ENCODE measurements at places on chromosomes 6 and 20.

DNA sequence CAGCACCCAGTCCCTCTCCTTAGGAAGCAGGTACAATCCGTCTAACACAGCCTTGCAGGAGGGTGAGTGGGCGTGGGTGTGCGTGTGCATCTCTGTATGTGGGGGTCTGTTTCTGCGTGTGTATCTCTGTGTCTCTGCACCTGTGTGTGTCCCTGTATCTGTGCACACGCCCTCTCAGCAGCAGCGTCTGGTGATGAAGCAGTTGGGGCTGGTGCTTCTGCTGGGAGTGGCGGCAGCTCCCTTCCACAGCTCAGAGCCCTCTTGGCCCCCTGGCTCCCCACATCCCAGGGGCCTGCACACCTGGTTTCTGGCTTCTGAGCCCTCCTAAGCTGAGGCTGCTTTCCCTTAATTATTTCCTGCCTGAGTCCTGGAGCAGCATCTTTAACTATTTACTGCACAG is 49.5 kb upstream of the CCDC167 start:
- no peak for DNase-seq

DNA sequence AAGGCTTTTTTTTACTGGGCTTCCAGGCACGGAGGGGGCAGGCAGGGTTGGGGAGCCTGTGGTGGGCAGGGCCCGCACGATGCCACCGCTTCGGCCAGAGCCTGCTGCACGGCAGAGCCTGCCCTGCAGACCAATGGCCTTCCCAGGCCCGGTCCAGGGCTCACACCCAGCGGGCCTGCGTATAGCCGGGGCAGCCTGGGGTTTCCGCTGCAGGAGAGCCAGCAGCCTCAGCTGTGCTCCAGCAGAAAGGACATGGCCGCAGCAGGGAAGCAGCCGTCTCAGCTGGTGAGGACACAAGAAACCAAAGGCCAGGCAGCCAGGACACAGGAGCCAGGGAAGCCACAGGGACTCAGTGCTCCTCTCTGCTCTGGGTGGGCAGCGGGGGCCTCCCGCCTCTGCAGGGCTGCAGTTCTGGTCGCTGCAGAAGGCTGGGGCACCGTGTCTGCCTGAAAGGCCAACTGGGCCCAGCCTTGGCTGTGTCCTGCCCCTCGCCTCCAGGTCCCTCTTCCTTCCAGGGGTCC is 90.6 kb downstream of the TTLL2 start:
- no peak for DNase-seq

- DNase-seq: no peak
Observed at GRCh38 chr6:24646771-24647170, 780 bp upstream of the KIAA0319 start.

DNA sequence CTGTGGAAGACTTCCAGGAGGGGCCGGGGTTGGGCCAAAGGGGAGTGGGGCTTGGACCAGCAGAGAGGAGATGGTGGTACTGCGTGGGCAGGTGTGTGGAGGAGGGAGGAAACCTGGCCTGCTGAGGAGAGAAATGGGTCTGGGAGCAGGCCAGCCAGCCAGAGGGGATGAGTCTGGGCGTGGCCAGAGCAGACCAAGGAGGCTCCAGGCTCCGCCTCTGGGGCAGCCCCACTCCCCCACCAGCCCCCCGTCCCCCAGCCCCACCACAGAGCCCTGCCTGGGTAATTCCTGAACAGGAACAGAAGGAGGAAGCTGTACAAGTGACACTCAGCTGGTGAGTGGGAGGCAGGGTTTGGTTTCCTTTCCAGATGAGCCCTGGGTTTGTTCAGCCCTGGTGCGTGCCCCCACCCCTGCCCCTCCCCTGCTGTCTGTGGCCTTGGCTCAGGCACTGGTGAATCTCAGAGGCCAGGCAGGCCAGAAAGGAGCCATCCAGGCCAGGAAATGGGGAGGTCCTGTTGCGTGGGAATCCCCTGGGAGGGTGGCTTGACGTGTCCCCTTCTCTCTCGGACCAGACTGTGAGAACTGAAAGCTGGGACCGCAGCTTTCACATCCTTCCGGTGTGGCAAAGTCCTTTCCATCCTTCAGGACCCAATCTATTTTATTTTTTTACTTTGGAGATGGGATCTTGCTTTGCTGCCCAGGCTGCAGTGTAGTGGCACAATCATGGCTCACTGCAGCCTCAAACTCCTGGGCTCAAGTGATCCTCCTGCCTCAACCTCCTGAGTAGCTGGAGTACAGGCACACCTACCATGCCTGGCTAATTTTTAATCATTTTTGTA is 9.4 kb upstream of the SRC start:
- no peak for DNase-seq

- no peak for DNase-seq
Observed at GRCh38 chr20:32527447-32528055, 57.6 kb downstream of the NOL4L start.

- DNase-seq: no peak
Observed at GRCh38 chr20:38766071-38766470, 17.8 kb downstream of the ACTR5 start.

- DNase-seq: no peak
Observed at GRCh38 chr20:23126281-23127061, 40.3 kb upstream of the CD93 start.

- no peak for DNase-seq
Observed at GRCh38 chr20:38108438-38108985, 56.6 kb downstream of the TGM2 start.

DNA sequence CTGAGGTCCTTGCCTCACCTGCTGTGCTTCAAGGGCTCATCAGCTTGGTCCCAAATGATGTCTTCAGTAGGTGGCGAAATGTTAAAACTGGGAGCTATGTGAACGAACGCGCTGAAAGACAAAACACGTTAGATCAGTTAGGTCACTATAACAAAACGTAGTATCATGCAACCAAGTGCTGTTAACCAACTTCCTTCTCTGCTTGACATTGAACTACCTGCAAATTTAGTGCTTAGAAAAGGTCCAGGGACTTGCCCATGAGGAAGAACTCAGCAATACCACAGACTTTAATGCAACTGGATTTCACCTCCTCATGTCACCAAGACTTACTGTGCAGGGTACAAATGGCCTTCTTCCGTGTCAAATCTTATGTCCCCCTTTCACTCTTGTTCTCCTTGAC is 24.8 kb downstream of the BACH2 start:
- no peak for DNase-seq

- DNase-seq: no peak
Observed at GRCh38 chr6:35469751-35470662, 1.8 kb downstream of the RPL10A start.

DNA sequence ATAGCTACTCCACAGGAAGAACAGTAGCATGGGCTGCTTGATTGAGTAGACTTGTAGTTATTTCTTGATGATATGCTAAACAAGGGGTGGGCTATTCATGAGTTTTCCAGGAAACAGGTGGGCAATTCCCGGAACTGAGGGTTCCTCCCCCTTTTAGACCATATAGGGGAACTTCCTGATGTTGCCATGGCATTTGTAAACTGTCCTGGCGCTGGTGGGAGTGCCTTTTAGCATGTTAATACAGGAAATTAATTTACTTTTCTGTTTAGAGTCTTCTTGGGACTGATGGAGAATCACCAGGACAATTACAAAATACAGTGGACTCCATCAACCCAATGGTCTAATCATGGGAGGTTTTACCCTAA is 22.7 kb downstream of the CYP24A1 start:
- no peak for DNase-seq

- DNase-seq: no peak
Observed at GRCh38 chr6:36613200-36613995, 19.2 kb downstream of the SRSF3 start.

DNA sequence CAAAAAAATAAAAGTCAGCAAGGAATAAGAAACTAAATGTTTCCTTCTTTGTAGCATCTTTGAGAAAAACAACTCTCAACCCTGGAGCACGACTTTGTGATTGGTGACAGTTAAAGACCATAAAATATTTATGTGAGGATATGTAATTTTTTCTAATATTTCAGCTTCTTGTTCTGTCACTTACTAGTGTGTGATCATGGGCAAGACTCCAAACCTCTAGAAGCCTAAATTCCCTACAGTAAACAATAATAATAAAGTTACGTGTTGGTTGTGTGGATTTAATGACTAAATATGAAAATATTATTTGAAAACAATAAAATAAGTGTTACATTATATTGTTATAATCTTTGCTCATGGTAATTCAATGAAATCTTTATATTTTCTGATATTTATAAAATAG is 735.6 kb upstream of the MARCKS start:
- no peak for DNase-seq

- no peak for DNase-seq
Observed at GRCh38 chr6:7204726-7205125, 97.0 kb downstream of the RREB1 start.

DNA sequence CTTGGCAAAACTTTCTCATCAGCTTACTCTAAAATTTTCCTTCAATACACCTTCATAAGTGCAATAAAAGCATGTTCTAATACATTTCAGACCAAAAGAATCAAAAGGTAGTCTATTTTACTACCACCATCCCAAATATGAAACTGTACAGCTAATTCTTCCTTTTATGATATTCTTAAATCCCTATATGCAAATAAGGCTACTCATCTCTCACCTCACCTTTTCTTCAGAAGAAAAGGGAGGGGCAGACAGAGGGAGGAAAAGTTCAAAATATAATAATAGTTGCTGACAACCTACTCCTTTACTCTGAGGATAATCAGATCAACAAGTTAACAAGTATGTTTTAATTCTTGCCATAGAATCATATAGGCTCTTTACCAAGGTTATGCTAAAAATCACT is 7.4 kb downstream of the C6orf120 start:
- DNase-seq: no peak

- no peak for DNase-seq
Observed at GRCh38 chr20:23087587-23088251, 1.6 kb upstream of the CD93 start.

GRCh38 chr6:63882208-63882607 is 246.6 kb downstream of the PHF3 start:
- no peak for DNase-seq

DNA sequence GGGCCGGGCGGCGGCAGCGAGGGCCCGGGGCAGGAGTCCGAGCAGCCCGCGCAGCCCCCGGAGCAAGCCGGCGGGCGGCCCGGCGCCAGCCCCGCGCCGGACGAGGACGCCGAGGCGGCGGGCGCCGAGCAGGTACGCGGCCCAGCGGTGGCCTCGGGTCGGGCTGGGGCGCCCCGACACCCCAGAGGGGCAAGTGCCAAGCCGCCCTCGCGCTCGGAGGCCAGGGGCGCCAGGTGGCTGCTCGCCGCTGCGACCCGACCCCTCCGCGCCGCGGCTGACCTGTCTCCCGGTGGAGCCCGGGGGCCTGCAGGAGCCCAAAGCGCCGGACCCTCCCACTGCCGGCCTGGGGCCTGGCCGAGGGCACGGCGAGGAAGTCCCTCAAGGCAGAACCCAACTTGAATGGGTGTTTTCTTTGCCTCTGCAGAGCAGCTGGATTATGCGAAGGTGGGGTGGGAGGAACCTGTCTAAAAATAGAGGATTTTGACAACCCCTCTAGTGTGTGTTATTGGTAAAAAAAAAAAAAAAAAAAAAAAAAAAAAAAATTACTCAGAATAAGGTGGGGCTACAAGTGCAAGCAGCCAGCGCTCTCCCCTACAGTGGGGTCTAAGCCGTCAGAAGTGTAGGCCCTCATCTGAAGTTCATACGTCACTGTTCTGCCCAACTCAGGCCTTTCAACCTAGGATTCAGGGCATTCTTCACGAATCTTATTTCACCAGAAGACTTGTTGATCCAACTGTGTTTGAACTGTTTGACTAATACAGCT is 609 bp downstream of the OGFRL1 start:
- no peak for DNase-seq

DNA sequence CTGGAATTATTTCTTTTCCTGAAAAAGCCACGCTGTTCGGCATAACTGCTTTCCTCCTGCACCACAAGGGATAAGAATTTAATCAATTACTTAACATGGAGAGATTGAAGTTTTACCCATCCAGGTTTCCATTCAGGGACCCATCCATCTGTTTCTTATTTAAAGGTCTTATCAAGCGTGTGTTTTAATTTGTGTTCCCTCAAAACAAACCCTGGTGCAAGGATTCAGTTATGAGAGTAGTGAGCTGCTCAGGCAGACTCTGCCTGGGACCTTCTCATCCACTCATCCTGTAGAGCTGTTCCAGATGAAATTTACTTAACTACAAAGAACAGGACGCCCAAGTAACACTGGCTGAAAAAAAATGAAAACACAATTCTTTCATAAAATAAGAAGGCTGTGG is 97.8 kb downstream of the BANF2 start:
- no peak for DNase-seq

DNA sequence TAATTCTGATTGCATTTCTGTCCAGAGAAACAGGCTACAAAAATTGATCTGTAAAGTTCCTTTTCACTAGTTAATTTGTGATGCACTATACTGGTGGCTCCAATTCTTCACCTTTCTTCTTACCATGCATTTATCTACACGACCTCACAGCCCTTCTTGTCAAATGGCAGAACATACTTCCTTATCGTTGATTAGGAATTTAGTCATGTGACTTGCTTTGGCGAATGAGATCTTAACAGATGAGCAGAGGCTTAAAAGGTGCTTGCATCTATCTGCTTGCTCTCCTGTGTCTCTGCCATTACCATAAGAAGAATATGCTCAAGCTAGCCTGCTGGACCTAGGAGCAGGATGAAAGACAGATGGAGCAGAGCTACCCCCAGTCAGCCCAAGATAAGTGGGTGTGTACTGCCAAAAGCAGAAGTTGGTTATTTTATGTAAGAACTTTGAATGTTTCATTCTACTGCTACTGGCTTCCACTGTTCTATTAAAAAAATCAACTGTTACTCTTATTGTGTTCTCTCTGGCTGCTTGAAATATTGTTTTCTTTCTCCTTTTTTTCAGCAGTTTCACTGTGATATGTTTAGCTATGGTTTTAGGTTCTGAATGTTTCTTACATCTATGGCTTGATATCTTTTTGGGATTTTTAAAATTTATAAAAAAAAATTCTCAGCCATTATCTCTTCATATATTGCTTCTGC is 40.2 kb upstream of the RBM24 start:
- no peak for DNase-seq

- no peak for DNase-seq
Observed at GRCh38 chr20:38764567-38765318, 16.5 kb downstream of the ACTR5 start.

- DNase-seq: no peak
Observed at GRCh38 chr6:37242429-37243052, 15.0 kb upstream of the TBC1D22B start.

DNA sequence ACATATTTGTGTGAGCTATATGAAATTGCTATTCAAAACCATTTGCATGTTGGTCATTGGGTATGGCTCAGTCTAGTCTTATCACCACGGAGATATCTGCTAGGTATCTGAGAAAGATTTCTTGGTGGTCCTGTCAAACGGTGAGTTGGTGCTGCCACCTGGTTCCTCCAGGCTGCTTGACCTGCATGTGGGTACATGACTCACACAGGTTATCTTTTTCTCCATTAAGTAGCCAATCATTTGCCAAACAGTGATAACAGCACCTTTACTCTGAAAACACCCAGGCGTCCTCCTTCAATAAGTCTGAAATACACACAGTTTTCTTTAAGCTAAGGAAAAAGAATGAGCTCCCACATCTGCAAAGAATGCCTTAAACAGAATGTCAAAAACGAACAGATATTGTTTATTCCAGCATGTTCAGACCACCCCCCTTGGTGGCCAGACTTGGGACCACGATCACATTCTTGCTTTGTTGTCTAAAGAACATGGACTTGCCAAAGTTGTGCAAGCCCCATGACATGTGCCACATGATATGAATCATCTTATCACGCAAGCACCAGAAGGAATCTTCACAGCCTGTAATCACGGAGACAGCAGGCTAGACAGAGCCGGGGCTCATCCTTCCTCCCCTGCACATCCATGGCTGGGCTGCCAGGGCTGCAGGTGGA is 200.7 kb upstream of the THBS2 start:
- DNase-seq: no peak

Data from effector CD4-positive, alpha-beta T cell (primary cell).